ENCODE measurements at places on chromosomes 5 and 9.

DNA sequence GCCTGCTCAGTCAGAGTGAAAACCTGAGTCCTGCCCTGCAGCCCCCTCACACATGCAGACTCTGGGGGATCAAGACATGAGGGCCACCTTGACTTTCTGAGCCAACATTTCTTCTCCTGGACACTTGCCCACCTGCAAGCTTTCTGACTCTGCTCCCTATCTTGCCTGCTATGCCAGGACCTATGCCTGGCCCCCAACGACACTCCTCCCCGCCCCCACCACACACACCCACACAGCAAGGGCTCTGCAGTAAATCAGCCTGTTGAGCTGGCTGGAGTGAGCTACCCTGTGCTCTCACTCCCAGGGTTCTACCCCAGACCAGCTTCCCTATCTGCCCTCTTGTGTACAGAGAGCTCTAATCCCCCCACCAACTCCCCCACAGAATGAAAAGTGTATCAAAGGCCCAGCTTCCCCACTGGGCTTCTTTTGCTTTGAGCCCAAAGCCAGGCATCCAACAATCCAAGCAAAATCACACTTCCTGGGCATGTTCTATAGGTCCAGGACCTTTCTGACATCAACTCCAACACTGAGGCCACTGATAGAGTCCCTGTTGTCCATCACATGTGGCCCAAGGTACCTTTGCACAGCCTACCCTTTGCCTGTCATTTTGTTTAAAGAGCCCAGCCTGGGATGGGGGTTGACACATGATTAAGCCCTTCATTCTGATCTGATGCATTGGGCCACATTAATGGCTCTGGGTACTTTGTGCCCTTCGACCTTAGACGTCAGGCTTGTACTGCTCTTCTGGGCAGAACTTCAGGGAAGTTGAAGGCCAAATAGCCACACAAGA is 7.2 kb downstream of the PDLIM4 start:
- no peak for DNase-seq

- no peak for DNase-seq
Observed at GRCh38 chr9:76414661-76415060, 20.4 kb upstream of the RFK start.

DNA sequence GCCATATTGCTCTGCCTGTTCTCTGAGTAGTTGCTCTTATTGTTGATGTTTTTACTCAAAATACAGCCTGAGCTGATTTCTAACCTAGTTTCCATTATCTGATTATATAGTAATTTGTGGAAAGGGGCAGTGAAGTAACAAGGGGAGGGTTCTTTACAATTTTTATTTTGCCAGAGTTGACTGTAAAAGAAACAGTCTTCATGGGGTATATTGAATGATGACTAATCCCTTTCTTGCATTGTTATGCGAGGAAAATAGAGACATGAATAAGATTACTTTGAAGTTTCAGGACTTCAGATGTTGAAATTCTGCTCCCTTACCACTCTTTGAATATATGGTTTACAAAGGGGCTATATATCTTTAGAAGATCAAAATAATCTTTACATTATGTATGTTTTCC is 9.1 kb upstream of the LRRC70 start:
- no peak for DNase-seq

DNA sequence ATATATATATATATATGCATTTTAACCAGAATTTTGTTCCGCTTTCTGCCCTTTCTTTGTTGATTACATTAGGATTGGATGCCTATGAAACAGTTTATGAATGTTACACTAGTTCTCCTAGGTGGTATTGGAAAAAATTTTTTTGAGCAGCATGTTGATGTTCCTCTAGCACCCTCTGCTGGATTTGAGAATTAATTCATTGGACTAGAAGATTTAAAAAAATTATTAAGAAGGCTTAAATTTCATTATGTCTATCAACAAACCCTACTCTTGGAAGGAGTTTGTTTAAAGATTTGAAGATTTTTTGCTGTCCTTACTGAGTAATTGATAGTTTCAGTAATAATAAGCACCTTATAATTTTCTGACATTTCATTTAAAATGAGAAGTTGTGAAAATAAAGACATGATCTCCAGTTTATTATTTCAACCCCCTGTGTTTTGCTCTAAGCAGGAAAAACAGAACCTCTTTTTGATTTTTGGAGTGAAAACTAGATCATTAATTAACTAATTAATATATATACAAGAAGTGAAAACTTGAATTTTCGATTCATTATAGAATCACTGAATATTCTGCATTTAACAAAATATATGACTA is 89.6 kb downstream of the CCDC171 start:
- DNase-seq: no peak

DNA sequence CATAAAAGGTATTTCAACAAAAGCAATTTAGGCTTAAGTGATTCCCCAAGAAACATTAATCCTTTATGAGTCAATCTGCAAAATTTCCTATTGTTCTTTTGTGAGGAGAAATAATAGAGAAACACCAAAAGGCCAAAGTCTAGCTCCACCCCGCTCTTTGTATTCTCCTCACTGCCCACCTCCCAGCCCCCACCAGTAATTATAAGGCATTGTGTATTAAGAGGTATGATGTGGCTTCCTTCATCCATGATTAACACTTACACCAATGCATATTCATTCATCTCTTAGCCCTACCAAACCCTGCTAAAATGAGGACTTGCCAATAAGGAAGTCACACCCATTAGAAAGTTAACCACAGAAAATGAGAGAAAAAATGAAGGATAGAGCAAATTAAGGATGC is 105.3 kb upstream of the SPATA31D4 start:
- DNase-seq: no peak

- no peak for DNase-seq
Observed at GRCh38 chr5:164809821-164810220, 1304.4 kb downstream of the MAT2B start.

GRCh38 chr9:123300554-123300953 is 32.2 kb upstream of the STRBP start:
- DNase-seq: no peak

GRCh38 chr5:10352430-10353240 is 860 bp upstream of the MARCHF6 start:
- no peak for DNase-seq

DNA sequence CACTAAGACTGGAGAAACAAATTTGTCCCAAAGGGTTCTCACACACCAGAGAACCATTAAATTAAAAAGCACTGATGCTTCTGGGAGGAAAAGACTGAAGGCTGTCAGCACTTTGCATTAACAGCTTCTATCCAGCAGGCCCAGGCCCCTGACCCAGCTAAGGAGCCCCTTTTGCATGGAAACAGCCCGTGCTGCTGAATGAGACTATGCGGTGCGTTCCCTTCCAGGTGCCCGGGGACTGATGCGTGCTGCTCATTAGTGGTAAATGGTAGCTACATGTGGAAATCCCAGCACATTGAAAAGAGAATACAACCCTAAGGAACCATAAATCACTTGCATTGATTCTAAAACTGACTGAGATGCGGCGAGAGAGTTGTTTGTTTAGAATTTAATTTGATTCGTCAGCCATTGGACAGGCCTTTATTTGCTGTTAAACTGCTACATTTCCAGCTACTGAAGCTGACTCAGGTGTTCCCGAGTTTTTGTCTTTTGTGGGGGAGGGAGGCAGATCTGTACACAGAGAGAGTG is 351.0 kb upstream of the SLC24A2 start:
- no peak for DNase-seq

DNA sequence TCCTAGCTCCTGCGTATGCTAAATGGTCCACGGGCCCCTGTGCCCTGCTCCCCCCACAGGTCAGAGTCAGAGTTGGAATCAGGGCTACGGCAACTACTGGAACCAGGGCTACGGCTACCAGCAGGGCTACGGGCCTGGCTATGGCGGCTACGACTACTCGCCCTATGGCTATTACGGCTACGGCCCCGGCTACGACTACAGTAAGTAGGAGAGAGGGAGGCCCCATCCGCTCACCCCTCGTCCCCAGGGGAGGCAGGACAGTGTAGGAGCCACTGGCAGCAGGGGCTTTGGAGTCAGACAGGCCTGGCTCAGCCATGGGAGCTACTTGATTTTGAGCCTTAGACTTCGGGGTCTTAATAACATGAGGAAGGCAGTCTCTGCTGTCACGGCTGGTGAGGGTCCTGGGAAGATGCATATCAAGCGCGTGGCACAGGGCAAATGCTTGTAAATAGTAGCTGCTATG is 5.8 kb downstream of the HNRNPAB start:
- DNase-seq: no peak

GRCh38 chr5:1131191-1131621 is 19.3 kb upstream of the SLC12A7 start:
- no peak for DNase-seq

DNA sequence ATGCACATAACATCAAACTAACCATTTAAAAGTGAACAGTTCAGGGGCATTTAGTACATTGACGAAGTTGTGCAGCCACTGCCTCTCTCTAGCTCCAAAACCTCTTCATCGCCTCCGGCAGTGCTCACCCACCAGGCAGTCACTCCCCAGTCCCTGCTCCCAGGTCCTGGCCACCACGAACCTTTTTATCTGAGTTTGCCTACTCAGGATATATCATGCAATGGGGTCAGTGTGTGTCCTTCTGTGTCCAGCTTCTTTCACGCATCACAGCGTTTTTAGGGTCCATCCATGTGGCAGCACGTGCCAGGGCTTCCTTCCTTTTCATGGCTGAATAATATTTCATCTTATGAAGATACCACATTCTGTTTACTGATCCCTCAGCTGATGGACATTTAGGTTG is 4.6 kb downstream of the AHRR start:
- DNase-seq: no peak

DNA sequence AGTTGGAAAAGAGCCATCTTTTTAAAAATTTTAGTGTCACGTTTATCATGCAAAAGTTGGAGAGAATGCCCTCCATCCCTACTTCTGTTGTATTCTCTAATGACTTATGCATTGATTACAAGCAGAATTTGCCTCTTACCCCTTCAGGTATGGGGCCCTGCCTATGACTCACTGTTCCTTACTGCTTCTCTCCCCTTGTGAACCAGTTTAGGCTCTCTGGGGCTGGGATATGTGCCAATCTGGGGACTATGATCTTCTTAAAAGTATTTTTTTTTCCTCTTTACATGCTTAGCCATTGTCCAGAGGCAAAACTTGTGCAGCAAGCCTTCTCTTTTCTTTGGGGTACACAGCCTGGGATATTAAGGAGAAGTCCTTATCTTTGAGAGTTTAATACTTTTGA is 37.4 kb downstream of the CAMK4 start:
- no peak for DNase-seq

DNA sequence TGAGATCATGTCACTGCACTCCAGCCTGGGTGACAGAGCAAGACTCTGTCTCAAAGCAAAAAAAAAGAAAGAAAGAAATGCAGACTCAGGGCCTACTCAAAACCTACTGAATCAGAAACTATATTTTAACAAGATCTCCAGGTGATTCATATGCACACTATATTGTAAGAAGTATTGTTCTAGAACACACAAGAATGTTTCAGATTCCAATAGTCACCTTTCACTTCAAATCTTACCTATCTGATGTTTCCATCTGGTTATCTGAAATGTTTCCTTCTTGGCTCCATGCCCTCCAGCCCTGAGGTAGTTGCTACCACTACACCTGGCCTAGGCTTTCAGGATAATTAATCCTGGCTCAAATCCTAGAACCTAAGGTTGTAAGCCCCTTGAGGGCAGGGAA is 36.8 kb upstream of the SNX2 start:
- no peak for DNase-seq

DNA sequence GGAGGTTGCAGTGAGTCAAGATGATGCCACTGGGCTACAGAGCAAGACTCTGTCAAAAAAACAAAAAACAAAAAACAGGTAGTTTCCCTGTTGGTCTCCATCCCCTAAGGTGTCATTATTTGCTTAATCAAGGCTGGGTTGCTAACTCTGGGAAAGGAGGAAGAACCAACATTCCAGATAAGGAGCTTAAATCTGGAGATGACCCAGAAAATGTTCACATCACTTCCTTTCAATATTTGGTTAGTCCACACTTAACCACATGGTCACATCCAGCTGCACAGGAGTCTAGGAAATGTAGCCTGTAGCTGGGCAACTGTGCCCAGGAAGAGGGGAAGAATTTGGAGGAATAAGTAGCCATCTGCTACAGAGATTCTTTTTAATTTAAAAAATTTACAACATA is 25.9 kb upstream of the MEGF9 start:
- no peak for DNase-seq

DNA sequence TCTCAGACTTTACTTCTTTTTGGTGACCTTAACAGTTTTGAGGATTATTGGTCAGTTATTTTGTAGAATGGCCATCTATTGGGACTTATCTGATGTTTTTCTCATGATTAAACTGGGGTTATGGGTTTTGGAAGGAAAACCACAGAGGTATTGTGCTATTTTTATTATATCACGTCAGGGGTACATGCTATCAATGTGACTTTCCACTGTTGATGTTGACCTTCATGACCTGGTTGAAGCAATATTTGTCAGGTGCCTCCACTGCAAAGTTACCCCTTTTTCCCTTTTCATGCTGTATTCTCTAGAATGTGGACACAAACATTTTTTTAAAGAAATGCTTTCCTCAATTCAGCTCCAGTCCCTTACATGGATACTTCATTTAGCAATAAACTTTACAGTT is 152.8 kb upstream of the TSLP start:
- no peak for DNase-seq

DNA sequence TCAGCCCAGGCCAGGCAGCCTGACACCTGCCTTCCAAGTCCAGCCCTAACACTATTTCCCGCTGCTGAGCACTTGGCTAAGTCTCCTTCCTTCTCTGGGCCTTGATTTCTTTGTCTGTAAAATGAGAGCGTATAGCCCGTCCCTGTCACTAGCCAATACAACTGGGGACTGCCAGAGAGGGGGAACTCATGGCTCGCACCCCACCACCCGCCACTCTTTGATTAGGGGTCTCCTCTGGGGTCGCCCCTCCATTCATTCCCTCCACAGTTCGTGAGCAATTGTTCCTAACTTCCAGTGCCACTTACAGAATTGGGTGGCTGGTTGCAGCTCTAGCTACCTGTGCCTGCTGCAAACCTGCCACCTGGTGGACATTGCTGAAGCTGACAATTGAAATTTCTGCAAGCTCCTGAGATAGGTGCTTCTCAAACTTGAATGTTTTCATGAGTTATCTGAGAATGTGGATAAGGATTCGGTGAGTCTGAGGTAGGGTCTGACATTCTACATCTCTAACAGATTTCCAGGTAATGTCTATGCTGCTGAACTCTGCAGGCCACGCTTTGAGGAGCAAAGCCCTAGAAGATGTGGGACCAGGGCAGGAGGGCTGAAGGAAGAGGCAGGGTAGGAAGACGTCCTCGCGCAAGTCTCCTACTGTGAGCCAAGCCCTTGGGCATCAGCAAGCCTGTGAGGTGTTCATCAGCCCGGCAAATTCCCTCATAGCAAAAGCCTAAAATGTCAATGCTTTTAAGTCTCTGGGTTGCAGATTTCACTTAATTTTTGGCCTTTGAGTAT is 13.3 kb upstream of the RECK start:
- peak; percentile 30 for DNase-seq

GRCh38 chr5:32160228-32160627 is 13.9 kb downstream of the GOLPH3 start:
- no peak for DNase-seq

- DNase-seq: no peak
Observed at GRCh38 chr9:78443946-78444345, 147.0 kb downstream of the PSAT1 start.

- no peak for DNase-seq
Observed at GRCh38 chr5:6812800-6813731, 99.8 kb downstream of the TENT4A start.
